NCI-H2081 treated with DMSO at 0.1 percent for 48 hours (cell line): ENCODE measurements at places on chromosomes 7 and 10.

DNA sequence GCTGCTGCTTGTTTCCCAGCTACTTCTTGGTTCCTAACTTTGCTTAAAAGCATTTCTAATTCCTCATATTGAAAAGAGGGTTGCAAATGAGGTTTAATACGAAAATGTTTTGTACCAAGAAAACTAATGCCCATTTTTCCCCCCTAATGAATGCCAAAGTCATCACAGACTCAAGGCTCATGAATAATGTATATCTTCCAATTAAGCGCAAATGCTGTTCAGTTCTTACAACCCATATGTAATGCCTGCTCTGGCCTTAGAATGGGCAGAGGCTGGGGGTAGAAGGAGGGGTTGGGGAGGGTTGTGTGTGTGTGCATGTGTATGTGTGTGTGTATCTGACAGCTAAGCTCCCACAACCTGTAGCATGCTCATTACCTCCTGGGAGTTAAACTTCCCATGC, 901.7 kb downstream of the KCNMA1 start:
- DNase-seq, result no peak

DNA sequence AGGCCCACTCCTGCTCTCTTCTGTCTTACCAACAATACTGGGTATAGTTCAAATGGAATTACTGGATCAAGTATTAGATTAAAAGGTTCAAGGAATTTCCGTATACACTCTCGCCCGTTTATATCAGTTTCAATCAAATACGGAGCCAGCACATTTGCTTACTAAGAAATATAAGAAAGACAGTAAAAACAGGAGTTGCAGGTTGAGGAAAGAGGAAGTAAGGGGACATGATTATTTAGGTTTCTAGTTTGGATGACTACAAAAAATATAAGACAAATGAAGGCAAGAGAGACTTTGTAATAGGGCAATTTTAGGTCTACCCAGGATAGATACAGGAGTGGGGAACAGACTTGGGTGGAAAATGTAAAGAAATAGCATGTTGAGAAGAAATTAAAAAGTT, 109.9 kb upstream of the ABI1 start:
- no peak for DNase-seq

DNA sequence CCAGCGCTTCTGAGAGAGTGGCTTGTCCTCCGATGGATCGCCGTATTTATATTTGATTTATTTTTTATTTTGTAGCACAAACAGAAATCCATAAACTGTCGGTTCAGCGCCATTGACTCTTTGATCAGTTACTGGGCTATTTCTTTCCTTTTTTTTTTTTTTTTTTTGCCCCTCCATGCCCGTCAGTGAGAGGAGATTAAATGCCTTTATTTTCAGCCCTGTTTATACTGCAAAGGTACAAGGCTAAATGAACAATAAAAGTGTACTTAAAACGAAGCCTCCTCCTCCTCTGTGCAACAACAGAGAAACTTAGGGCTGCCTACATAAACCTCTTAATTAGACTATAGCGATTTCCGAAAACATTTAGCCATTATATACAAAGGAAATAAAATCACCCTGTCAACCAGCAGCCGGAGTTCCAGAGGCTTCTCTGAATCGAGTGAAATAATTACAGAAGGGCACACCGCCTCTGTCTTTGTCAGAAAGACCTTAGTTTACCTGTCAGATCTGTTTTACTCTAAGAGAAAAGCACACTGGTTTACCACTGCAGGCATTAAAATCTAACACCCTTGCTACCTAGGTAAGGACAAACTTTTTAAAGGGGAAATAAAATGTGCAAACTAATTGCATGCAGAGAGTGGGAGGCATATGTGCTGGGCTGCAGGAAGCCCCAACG, 3.5 kb downstream of the EBF3 start:
- no peak for DNase-seq

DNA sequence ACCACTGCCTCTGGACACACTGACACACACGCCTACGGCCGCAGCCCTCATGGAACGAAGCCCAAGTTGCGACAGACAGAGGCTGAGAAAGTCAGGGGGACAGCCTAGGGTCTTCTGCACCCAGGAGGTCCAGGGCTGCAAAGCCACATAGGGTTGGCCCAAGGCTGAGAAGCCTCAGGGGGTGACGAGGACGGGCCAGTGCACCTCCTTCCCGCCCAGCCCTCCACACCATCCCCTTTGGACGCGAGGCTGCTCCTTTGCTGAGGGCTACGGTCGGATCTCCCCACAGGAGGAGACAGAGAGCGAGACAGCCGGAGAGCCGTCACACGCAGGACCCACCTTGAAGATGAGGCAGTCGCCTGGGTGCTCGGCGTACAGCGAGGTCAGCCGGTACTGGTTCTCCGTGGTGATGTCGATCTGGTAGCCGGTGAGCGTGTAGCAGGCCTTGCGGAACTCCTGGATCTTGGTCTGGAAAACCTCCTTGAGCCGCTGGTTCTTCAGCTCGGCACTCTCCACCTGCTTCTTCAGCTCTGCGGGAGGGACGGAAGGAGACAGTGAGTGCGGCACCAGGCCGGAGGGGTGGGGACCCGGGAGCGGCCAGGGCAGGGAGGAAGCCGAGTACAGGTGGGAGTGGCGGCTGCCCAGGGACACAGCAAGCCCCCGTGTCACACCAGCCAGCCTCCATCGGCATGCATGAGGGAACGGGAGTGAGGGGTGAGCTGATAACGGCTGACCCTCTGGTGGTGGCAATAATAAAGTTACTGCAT, 228.0 kb downstream of the ELFN1 start:
- DNase-seq, result no peak

GRCh38 chr7:27235387-27236311, 7.0 kb upstream of the EVX1 start:
- DNase-seq, result no peak
